ENCODE measurements at places on chromosomes 2 and 18.

- no peaks in the 10 kb centered on the region for H3K27me3 ChIP-seq
- H3K4me3 ChIP-seq = no peak overlapping the region
- H3K36me3 ChIP-seq = no peaks in the 10 kb centered on the region
- DNase-seq = no peak
- H3K4me1 ChIP-seq = peaks cover 17% of the 10 kb centered on the region
- H3K27ac ChIP-seq = peak overlapping the region; percentile 88
These were observed 27.2 kb downstream of the TNS1 start for GRCh38 chr2:217975626-217976025.

DNA sequence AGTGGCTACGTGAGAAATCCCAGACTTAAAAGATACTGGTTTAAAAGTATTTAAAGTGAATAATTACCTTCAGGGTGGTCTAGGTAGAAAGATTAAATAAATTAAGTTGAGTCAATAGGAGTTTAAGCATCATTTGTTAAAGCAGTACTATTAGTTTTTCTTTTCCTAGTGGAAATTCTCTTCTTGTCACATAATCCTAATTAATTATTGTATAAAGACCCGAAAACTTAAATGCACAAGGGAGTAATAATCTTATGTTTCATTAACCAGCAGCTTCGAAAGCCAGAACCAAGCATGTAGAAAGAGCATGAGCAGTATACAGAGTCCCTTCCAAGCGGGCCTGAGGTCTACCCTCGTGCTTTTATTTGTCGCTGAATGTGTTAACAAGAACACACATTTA, 90.2 kb upstream of the SKOR2 start:
- no peak overlapping the region for H3K4me3 ChIP-seq
- H3K4me1 ChIP-seq = no peaks in the 10 kb centered on the region
- H3K27me3 ChIP-seq = no peaks in the 10 kb centered on the region
- H3K27ac ChIP-seq = no peak overlapping the region
- DNase-seq = no peak

GRCh38 chr2:11437602-11438001, 28.4 kb downstream of the E2F6 start:
- H3K36me3 ChIP-seq = no peaks in the 10 kb centered on the region
- no peaks in the 10 kb centered on the region for H3K4me1 ChIP-seq
- no peaks in the 10 kb centered on the region for H3K27me3 ChIP-seq
- H3K27ac ChIP-seq = no peak overlapping the region
- H3K4me3 ChIP-seq = no peak overlapping the region

DNA sequence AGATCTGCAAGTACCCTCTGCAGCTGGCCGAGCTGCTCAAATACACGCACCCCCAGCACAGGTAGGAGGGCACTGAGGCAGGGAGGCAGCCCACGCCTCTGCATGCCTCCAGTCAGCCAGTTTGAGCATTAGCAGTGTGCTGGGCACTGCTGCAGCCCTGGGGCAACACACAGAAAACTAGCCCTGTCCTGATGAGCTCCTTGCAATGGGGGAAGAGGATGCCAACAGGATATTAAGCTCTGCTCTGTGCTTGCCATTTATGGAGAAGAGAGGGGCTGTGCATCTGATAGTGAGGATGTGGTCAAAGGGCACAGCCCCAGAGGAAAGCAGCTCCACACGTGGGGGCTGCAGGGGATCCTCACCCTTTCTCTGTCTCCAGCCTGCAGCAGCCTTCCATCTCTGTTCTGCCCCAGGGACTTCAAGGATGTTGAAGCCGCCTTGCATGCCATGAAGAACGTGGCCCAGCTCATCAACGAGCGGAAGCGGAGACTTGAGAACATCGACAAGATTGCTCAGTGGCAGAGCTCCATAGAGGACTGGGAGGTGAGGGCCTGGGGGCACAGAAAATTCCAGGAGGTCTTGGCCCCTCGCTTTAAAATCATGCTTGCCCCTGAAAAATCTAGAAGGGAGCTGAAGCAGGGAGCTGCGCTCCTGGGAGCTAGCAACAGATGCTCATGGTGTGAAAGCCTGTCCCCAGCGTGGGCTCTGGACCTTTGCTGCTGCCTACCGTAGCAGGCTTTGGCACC, 51.7 kb downstream of the FAM168B start:
- H3K4me1 ChIP-seq = no peaks in the 10 kb centered on the region
- H3K27ac ChIP-seq = no peak overlapping the region
- H3K27me3 ChIP-seq = no peaks in the 10 kb centered on the region

DNA sequence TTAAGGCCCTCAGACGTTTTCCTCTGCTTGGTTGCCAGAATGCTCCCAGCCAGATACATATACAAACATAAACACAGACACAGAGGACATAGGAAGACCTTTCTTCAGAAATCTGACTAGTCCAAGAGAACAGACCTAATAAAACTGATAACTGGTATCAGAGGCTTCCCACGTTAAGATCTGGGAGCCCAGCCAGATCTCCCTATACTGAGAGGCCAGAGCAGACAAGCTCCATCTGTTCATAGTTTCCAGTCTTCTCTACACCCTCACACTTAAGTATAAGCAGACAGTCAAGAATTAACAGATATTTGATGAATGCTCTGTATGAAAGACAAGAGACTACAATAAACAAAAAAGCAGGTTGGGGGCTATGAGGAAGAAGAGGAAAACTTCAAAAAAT, 240.5 kb upstream of the CHAC2 start:
- no peaks in the 10 kb centered on the region for H3K36me3 ChIP-seq
- no peak overlapping the region for H3K4me3 ChIP-seq
- DNase-seq = no peak
- no peaks in the 10 kb centered on the region for H3K27me3 ChIP-seq

DNA sequence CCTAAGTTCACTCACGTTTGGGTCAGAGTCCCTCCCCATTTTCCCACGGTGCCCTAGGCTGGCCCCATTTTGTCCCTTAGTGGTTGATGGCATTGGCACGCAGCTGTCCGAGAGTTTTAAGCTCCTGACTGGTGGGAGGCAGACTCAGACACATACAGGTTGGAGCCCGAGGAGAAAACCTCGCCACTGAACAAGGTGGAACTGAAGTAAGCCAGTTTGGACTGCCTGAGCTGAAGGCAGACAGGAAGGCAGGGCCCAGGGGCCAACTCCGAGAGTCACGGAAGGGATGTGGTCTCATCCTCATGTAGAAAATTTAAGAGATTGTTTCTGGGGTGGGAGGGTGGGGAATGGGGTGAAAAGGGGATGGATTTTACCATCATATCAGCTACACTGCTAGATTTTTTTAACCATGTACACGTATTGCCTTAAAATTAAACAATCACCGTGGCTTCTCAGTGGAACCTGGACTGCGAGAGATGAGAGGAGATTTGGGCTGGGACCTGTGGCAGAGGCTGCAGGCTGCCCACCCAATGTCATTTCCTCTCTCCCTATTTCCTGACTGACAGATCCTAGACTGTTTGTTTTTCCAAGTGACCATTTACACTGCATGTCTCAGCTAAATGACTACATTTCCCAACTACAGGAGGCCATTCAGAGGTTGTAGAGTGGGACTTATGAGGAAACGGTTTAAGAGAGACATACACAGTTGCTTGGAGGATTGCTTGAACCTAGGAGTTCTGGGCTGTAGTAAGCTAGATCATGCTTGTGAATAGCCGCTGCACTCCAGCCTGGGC, 19.4 kb upstream of the NMUR1 start:
- no peaks in the 10 kb centered on the region for H3K27me3 ChIP-seq
- no peak overlapping the region for H3K4me3 ChIP-seq
- H3K27ac ChIP-seq = no peak overlapping the region
- H3K36me3 ChIP-seq = no peaks in the 10 kb centered on the region
- no peak for DNase-seq

DNA sequence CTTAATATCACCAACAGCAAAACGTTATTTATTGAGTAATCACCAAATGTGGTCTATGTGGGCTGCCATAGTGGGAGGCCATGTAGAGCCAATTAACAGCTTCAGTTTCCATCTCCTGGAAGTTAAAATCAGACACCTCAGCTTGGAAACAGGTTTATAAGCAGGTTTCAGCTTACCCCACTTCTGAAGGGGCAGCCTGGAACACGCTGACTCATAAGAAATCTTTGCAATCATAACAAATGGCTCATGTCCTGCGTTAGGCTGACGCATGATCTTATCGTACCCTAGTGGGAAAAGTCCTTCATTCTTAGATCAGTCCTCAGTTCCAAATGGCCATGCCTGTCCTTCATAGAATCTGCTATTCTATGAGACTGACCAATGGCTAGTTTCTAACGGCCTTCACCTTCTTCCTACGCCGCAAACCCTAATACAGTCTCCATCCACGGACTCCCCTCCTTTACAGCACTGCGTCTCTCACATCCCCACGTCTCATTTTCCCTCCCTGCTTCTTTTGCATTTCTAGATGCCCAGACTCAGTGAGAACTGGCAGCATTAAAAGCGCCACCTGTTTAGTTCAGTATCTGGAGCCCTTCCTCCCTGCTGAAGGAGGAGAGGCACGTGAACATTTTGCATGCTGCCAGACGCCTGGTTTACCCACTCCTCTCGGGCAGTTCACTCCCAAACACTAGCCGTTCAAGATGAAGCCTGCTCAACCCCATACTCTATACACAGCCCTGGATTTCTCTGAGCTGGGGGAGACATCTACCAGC, 24.2 kb upstream of the BZW1 start:
- no peaks in the 10 kb centered on the region for H3K36me3 ChIP-seq
- no peaks in the 10 kb centered on the region for H3K4me1 ChIP-seq
- no peak for DNase-seq
- H3K4me3 ChIP-seq = no peak overlapping the region

- H3K27ac ChIP-seq = no peak overlapping the region
- no peaks in the 10 kb centered on the region for H3K36me3 ChIP-seq
- no peaks in the 10 kb centered on the region for H3K4me1 ChIP-seq
- no peaks in the 10 kb centered on the region for H3K27me3 ChIP-seq
These were observed 59.0 kb downstream of the SEPTIN10 start for GRCh38 chr2:109554758-109555157.

DNA sequence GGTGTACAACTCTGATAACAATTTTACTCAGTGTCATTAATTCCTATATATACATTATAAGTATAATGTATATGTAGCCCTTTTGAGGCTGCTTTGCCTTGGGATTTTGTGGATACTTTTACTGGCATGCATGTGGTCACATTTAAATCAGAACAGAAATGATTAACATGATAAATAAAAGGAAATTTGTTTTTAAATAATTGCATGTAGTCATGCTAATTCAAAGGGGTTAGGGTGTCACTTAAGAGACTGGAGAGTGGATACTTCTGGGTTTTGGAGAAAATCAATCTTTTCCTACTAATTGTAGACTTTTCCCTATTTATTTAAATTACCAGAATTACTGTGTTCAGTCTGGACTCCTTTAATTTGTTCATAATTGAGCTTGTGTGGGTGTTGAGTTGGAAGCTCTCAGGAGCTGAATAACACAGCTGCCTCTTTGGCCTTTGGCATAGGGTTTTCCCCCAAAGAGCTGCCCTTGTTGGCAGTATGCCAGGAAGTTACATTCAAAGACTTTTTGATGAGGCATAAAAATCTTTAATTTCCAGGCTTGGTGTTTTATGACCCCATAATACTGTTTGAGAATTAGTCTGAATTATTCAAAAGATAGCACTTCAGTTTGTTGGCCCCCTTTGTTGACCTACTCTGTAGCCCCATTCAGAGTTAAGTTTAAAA, 484.7 kb upstream of the NRP2 start:
- no peaks in the 10 kb centered on the region for H3K4me1 ChIP-seq
- H3K4me3 ChIP-seq = no peak overlapping the region
- no peaks in the 10 kb centered on the region for H3K36me3 ChIP-seq
- H3K27ac ChIP-seq = no peak overlapping the region
- no peak for DNase-seq

GRCh38 chr2:152166633-152167032, 8.9 kb downstream of the STAM2 start:
- peaks cover 8% of the 10 kb centered on the region for H3K4me1 ChIP-seq
- no peaks in the 10 kb centered on the region for H3K27me3 ChIP-seq
- H3K4me3 ChIP-seq = no peak overlapping the region
- H3K27ac ChIP-seq = peak overlapping the region; percentile 75
- no peaks in the 10 kb centered on the region for H3K36me3 ChIP-seq

DNA sequence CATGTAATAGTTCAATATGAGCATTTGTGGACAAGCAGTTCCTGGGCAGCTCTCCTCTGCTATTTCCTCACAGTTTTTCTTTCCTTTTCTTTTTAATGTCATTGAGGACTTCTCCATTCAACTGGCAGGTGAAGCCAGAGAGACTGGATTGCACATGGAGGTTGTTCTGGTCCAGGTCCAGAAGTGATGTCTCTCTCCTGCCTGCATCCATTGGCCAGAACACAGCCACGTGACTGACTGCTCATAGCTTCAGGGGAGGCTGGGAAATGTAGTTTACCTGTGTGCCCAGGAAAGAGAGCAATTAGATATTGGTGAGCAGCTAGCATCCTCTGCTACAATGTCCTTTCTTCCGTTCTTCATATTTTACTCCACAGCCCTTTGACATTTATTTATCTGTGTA, 20.2 kb upstream of the ADAM23 start:
- H3K4me3 ChIP-seq = no peak overlapping the region
- no peaks in the 10 kb centered on the region for H3K27me3 ChIP-seq
- H3K36me3 ChIP-seq = no peaks in the 10 kb centered on the region
- no peak overlapping the region for H3K27ac ChIP-seq
- H3K4me1 ChIP-seq = no peaks in the 10 kb centered on the region

DNA sequence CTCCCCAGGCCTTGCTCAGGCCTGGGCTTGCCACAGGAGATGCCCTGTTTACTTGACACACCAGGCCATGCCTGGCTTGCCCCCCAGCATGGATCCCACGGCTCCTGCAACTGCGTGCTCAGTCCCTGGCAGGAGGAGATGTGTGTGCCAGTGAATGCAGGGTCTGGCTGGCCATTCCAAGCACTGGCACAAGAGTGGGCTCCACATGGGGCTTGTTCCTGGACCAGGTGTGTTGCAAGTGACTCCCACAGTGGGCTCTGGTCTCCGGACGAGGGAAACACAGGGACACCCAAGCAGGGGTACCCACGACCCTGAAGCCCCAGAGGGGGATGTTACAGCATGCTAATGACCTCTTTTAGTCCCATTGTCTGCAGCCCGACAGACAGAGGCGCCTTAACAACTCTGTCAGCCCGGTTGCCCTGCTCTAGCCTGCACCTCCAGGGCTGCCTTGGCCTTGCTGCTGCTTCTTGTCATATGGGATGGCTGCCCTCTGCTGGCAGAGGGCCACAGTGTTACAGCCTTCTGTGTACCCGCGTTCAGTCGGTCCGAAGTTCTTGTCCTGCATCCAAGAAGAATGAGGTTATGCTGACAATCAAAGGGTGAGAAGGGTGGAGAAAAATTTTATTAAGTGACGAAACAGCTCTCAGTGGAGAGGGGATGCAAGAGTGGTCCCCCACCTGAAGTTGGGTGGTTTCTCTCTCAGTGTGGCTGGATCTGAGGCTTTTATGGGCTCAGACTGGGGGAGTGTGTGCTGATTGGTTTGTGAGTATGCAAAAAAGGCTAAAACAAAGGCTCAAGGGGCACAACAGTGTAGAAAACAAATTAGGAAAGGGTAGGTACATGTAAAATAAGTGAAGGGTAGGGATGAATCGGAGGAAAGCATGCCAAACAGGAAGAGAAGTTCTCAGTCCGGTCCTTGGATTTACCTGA, 180.4 kb downstream of the MBD5 start:
- no peak overlapping the region for H3K27ac ChIP-seq
- no peak for DNase-seq
- H3K4me3 ChIP-seq = no peak overlapping the region
- H3K36me3 ChIP-seq = no peaks in the 10 kb centered on the region
- no peaks in the 10 kb centered on the region for H3K4me1 ChIP-seq

- no peaks in the 10 kb centered on the region for H3K36me3 ChIP-seq
- no peaks in the 10 kb centered on the region for H3K27me3 ChIP-seq
- DNase-seq = no peak
- no peaks in the 10 kb centered on the region for H3K4me1 ChIP-seq
These were observed 71.3 kb downstream of the FASTKD2 start for GRCh38 chr2:206836722-206837121.

- no peaks in the 10 kb centered on the region for H3K27me3 ChIP-seq
- H3K4me1 ChIP-seq = no peaks in the 10 kb centered on the region
- H3K36me3 ChIP-seq = no peaks in the 10 kb centered on the region
- no peak overlapping the region for H3K4me3 ChIP-seq
- DNase-seq = no peak
These were observed 371.6 kb downstream of the EIPR1 start for GRCh38 chr2:3005859-3006501.
